NCI-H1105 treated with DMSO at 0.1 percent for 48 hours (cell line): ENCODE measurements at places on chromosomes 1 and 21.

- no peak for DNase-seq
Measured at GRCh38 chr1:234866007-234866866, 256.3 kb upstream of the IRF2BP2 start.

DNA sequence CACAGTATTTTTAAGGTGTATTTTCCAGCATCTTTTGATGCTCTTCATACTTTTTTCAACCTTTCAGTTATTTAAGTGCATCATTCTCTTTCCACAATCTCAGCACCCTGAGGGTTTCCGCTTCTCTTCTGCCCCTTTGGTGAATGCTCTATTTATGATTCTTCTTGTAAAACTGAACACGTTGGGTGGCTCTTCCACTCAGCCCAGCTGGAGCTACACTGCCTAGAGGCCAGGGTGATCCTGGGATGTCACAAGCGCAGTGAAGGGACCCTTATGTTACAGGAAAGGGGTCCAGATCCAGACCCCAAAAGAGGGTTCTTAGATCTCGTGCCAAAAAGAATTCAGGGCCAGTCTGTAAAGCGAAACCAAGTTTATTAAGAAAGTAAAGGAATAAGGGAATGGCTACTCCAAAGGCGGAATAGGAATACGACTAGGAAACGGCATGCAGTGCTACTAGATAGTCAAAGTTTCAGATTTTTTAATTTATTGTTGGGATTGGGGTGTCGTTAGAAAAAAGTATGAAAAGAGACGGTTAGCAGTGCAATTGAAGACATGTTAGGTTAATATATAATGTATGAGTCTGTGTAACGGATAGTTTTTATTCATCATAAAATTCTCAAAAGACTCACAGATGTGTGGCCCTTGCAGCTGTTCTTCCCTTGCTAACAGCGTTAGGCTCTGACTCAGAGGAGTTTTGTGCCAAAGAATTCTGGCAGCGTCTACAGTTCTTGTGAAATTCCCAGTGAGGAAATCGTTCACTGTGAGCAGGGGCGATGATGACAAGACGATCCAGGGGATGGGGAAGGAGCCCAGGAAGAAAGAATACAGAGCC lies 14.4 kb upstream of the ERVH48-1 start:
- no peak for DNase-seq

DNA sequence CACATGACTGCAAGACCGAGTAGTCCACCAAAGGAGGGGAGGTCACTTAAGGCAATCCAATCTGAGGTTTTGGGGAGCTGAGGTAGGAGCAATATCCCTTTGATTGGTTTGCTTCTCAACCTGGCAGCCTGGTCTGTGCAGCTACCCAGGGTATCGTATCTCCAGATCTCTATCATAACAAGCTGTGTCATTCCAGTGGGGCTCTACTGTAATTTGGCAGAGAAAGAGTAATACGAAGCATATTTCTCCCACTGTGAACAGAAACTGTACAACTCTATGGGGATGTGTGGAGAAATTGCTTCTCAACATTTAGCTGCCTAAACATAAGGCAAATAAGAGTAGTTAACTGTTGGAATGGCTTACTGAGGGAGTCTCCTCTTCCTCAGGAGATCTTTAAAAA lies 20.6 kb downstream of the CD101 start:
- no peak for DNase-seq

DNA sequence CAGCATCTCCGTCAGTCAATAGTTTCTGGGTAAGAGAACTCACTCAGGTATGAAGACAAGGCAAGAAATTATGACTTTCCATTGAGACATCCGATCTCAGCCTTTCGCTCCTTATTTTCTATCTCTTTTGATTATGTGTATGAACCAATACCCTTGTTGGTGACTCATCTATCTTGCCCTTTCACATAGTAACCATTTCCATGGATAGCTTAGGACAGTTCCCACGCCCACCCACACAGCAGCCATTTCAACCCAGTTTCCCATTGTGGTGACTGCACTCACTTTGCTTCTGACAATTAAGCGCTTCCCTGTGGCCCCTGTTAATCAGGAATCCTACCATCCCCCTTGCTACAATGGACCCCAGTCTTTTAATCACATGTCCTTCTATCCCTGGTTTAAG lies 210.6 kb upstream of the ADGRL2 start:
- no peak for DNase-seq

DNA sequence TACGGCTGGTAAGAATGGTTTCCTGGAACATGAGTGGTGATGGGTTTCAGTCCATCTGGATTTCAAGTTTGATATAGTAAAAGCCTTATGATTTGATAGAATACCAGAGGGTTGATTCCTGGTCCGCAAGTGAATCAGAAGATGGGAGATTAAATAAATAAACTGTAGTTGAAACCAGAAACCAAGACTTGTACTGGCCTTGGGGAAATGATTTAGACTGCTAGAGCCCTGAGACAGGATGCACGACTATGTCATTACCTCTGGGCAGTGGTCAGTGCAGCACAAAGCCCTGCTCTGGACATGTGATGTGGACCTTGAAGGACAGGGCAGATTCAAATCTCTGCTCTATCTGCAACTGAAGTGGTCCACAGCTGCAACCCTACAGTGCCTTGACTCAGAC lies 15.6 kb upstream of the FMOD start:
- DNase-seq, result no peak

DNA sequence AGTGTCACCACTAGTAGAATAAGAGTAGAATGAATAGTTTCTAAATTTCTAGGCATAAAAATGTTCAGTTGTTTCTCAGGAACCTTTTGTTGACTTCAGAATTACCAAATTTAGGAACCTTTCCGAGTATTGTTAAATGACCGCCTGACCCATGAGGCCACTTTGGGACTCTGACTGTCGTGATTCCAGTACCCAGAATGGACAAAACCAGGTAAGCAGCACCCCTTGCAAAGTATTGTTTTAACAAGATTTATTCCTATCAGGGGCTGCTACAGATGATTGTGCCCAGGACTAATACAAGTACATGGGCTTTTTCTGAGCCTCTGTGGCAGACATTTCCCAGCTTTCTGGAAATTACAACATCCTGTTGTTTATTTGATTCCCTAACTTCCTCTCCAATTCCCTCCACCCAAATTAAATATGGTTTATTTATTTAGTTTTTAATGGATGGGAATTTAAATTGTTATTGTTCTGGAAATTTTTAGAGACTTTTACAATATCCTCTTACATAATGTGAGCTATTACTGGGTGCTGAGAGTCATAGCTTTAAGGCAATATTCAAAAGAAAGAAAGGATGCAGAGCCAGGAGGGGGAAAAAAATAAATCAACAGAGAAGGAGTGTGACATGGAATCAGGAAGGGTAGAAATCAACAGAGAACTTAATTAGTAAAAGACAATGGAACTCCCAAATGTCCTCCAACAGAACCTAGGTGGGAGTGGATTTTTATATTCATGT lies 37.4 kb upstream of the NTPCR start:
- no peak for DNase-seq

- no peak for DNase-seq
Measured at GRCh38 chr1:114350731-114351445, 160.1 kb downstream of the TRIM33 start.

DNA sequence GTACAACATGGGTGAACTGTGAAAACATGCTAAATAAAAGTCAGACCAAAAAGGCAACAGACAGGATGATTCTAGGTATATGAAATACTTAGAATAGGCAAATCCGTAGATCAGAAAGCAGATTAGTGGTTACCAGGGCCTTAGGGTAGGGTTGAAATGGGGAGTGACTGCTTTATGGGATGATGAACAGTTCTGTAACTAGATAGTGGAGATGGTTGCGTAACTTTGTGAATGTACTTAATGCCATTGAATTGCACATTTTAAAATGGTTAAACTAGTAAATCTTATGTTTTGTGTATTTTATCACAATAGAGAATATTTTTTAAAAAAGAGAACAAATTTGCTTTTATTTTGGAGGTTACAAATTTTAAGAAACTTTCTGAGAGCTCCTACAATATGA lies 17.4 kb downstream of the ZNF326 start:
- no peak for DNase-seq

DNA sequence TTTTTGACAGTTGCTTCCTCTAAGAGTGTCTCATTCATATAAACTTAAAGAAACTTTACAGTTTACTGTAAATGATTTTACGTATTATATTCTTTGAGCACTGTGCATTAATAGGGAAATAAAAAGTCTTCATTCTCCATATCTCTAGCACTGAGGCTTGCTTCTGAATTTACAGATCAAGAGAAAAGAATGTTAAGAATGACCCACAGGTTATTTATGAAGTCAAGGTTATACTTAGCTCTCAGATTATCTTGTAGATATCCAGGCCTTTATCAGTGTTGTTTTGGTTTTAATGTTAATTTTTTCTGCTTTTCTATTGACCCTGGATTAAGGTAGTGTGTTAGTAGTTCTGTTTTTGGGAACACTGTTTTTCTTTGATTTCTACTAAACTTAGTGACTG lies 91.4 kb downstream of the GPR161 start:
- DNase-seq, result no peak

DNA sequence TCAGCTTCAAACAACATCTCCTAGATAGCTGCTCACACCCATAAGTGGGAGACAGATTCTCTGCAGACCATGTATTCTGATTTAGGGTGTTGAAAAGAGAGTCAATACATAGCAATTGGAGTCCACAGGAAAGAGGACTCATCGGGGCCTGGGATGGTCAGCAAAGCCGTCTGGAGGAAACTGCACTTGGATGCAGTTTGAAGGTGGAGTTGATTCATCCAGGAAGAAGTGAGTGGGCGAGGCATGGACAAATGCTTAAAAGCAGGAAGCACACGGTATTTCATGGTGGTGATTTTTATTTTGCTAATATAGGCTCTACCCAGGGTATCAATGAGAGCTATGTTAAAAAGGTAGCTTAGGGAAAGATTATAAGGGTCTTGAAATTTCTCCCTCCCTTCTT lies 36.8 kb upstream of the DIRAS3 start:
- no peak for DNase-seq

DNA sequence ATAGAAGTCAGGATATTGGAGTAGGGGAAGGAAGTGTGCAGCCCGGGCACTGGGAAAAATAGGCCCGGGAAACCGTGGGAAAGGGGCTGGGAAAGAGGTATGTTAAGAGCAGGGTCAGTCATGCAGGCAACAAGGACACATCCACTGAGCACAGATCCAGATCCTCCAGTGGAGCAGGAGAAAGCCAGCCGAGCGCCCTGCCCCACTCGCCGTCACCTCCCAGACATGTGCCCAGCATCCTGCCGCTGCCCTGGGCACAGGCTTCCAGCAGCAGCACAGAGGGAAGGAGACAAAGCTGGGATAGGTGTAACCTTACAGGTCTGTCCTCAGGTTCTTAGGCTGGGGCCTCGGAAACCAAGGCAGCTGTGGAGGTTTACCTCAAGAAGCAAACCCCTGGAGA lies 64.2 kb downstream of the FAM163A start:
- no peak for DNase-seq

DNA sequence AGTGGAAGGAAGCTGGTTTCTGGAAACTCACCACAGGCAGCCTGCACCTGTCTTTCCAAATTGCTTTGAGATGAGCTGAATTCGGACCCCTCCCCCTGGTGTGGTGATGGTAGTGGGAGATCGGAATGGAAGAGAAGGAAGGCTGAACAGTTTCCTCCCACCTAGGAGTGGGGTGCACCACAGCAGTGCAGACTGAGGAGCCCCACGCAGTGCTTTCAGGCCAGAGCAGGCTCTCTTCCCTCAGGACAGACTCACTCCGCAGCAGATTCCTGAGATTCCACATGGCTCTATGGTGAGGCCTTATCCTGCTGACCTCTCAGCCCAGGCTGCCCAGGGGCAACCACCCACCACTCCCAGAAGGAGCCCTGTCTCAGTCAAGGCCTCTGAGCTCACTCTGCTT lies 80.9 kb downstream of the ATP1A1 start:
- no peak for DNase-seq

GRCh38 chr1:115323366-115324004 lies 14.6 kb downstream of the NGF start:
- DNase-seq, result no peak

DNA sequence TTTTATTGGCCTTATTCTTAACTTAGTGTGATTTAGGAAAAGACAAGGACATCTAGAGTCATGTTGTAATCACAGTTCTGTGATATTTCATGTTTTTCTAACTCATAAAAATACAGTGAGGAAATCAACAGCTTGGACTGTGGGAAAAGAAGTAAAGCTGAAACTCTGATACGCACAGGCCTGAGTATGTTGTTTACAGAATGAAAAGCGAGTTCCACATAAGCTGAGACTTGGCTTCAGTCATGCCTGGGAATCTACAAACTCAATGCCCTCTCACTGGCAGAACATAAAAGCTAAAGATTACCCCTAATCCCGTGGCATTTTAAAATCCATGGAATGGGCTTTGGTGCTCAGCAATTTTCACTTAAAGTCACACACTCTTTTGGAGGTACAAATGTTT lies 23.6 kb upstream of the ATP5PO start:
- no peak for DNase-seq

GRCh38 chr1:97841338-97841737 lies 79.5 kb downstream of the DPYD start:
- DNase-seq, result no peak

DNA sequence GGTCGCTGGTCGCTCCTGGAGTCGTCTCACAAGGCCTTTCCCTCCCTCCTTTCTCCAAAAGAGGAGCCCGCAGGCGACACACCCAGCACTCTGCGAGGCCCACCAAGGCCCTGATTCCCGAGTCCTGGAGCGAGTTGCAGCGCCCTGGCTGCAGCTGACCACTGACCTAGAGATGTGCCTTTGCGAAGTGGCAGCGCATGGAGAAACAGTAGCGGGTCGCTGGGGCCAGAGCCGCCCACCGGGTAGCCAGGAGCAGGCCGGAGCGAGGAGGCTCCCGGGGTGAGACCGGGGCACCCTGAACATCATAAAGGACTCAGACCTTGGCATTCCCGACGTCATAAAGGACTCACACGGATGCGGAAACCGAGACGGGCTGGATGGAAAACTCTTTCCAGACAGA lies 10.3 kb upstream of the NBPF11 start:
- no peak for DNase-seq

- no peak for DNase-seq
Measured at GRCh38 chr1:79694241-79694640, 687.7 kb upstream of the ADGRL4 start.

- DNase-seq, result no peak
Measured at GRCh38 chr1:205505076-205505729, 734 bp downstream of the CDK18 start.

DNA sequence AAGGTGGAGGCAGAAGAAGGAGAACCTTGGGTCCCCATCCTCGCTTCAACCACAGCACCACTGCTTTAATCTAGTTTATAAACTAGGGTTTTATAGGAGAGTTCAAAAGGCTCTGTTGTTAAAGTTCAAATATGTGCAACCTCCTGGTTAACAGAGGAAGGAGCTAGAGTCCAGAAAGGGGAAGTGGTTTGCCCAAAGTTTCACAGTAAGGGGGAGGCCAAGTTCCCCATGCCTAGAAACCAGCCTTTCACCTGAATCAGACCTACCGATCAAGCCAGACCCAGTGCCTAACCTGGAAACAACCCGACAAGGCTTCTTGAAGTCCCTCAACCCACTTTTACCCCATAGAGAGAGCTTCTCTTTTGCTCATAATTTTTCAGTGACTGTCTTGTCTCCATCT lies 106.5 kb downstream of the PLPP3 start:
- no peak for DNase-seq

GRCh38 chr1:44724955-44725698 lies 5.8 kb downstream of the RNU5D-1 start:
- DNase-seq, result no peak

- no peak for DNase-seq
Measured at GRCh38 chr1:214958486-214958885, 124.1 kb upstream of the KCNK2 start.

GRCh38 chr1:24288479-24288878 lies 30.7 kb upstream of the GRHL3 start:
- no peak for DNase-seq
